ENCODE measurements at places on chromosomes 3 and 15.

- DNase-seq = no peak
Measured at GRCh38 chr3:13507570-13508339, 27.6 kb downstream of the HDAC11 start.

- DNase-seq = no peak
Measured at GRCh38 chr3:184184546-184185230, 1.3 kb upstream of the ABCF3 start.

GRCh38 chr3:70011582-70011981, 12.0 kb downstream of the SAMMSON start:
- DNase-seq = no peak

- no peak for DNase-seq
Measured at GRCh38 chr3:45261333-45262110, 35.4 kb upstream of the TMEM158 start.

- no peak for DNase-seq
Measured at GRCh38 chr3:157906627-157907026, 199.6 kb downstream of the SHOX2 start.

DNA sequence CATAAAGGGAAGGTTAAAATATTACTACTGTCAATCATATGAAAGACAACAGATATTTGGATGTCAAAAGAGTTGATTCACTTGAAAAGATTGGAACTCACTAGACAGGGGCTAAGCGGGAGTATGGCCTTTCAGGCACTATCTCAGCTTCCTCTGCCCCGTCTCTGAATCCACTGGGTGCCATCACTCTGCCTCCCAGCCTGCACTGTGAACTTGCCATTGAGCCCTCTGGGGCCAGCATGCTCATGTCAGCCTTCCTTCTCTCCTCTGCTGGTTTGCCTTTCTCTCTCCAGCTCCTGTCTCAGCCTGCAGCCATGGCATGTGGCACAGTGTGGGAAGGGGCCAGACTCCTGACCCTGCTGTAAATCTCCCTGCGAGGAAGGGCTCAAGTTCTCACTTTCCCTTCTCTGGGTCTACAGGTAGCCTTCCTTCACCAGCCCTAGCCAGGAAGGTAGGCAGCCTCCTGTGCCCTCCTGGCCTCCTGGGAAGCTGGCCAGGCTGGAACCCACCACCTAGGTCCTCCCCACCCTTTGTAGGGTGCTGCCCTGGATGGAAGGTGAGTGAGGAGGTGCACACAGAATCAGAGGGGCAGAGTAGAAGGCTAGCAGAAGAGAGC, 54.0 kb upstream of the SLCO2A1 start:
- no peak for DNase-seq

DNA sequence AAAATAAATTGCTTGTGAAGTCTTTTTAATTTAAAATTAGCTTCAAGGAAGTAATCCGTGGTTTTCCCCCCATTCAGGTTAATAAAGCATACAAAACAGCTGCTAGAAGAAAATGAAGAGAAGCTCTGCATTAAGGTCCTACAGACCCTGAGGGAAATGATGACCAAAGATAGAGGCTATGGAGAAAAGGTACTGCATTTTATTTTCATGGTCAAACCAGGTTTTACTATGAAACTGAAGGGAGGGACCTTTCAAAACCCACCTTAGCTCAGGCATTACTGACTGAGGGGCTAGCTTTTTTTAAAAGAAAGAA, 218.5 kb downstream of the ITPR1 start:
- DNase-seq = no peak

DNA sequence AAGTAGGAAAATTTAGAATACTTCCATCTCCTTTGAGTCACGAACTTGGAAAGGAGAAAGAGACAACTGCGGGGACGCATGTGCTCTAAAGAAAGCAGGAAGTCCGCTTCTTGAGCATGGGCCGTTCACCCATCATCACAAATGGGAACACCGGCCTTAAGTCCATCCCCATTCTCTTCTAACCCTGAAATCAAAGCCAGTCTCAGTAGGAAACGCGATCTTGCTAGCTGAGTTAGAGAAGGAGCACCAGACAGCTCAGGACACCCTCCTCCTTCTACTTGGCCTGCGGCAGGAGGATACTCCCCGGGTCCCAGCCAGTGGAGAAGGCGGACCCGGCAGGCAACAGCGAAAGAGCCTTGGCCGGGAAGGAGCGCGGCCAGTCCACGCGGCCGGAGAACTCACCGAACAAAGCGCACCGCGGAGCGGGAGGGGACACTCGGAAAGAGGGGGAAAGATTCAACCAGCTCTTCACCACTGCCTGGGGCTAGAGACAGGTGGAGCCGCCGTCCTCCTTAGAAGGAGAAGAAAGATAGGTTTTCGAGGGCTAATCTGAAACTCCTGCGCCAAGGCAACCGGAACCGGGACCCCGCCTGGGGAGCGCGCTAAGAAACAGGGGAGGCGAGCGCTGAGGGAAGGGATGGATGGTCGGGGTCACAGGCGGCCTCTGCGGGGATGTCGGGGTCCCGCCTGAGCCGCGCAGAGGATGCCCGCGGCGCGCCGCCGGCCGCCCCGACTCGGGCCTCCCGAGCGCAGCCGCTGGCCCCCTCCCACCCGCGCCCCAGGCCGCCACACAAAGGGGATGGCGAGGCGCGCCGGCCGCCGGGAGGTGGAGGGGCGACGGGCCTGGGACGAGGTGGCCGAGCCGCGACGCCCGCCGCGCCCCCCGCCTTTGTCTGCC, 818 bp downstream of the SLC4A7 start:
- peak; percentile 53 for DNase-seq

GRCh38 chr15:24878153-24878552, 76.6 kb upstream of the SNRPN start:
- peak; percentile 38 for DNase-seq

DNA sequence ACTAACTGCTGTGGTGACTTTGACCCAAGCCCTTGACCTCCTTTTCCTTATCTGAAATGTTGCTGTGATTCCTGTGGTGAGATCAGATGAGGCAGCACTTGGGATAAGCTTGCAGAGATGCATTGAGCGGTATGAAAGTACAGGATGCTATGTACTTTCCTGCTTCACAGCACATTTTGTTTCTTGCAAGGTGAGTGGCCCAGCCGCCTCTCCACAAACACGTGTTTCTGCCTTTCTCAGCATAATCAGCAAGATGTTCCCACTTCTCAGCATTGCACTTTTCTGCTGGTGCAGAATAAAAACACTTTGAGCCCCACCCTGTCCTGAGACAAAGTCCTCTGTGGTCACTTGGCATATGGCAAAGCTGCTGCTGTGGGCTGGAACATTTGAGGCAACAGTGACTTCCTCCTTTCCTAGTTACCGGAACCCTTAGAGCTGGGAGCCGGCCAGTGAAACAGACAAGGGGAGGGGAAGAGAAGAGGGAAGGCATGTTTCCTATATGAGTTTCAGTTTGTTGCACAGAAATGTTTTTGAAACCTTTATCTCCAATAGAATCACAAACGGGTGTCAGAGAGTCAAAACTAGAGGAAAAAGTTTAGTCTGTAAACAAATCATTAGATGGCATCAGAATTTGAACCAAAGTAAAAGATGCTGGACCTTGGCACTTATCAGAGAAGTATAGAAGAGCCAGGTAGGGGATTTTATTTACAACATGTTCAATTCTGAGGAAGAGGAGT, 5.0 kb downstream of the NUDT16 start:
- no peak for DNase-seq

Data from SHP77 (cell line).